ENCODE measurements at places on chromosomes 16 and 17. TPM values are rescaled to one million over a fixed set of nuclear protein-coding genes. Genes with fewer than 3 reads are reported as not detected.

GRCh38 chr17:4179071-4179470 is 36.1 kb downstream of the CYB5D2 start:
- DNase-seq = no peak

DNA sequence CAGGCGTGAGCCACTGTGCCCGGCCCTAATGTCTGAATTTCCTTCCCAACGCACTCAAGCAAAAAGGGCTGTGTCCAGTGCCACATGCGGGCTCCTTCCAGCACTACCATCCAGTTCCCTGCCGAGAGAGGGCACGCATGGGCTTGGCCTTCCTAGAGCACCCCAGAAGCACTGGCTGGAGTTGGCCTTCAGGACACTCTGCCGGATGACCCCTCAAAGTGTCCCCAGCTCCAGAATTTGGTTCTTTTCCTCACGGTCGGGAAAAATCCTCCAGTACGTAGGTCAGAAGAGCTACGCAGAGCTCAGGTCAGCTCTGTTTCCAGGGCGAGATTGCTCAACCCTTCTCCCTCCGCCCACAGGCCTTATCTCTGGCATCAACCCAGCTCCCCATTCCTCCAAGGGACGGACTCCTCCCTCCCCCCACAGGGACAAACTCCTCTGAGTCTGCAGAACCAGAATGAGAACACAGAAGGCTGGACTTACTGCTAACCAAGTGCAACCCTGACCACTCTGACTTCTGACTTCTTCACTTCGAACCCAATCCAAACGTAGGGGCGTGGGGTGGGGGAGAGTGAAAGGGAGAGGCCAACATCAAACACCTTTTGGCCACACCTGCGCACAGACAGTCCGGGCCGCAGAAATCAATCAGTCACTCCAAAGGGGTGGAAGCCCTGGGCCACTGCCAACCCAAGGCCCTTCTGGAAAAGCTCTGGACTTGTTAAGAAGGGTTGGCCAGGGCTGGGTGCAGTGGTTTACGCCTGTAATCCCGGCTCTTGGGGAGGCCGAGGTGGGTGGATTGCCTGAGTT is 3.6 kb downstream of the CDC42EP4 start:
- peak; percentile 93 for DNase-seq

DNA sequence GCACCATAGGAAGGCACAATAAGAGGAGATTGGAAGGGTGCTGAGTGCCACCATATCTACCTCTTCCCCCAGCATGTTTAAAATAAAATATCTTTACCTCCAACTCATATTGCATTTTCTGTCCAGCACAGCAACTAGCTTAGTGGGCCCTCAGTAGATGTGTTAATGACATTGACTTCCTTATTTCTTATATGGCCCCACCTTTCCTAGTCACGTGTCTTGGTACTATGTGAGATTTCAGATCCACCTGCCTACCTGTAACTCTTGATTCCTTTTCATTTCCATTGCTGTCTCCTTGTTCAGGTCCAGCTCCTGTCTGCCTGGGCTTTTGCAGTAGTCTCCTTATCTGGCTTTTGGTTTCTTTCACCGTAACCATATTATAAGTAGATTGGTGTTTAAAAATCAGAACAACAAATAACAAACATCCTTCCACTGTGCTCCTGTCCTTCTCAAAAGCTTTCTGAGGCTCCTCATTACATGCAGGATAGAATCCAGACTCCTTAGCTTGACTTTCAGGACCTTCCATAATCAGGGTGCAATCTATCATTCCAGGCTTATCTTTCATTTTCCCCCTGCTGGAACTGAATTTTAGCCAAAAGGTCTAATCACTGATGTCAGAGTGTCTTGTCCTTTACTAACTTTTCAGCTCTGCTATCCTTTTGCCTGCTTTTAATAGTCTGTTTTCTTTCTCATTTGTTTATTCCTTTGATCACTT is 71.3 kb downstream of the FTO start:
- DNase-seq = no peak

Gene CCL8
- not detected for total RNA-seq

- DNase-seq = no peak
These were observed 4.8 kb downstream of the CPPED1 start for GRCh38 chr16:12798846-12799245.

DNA sequence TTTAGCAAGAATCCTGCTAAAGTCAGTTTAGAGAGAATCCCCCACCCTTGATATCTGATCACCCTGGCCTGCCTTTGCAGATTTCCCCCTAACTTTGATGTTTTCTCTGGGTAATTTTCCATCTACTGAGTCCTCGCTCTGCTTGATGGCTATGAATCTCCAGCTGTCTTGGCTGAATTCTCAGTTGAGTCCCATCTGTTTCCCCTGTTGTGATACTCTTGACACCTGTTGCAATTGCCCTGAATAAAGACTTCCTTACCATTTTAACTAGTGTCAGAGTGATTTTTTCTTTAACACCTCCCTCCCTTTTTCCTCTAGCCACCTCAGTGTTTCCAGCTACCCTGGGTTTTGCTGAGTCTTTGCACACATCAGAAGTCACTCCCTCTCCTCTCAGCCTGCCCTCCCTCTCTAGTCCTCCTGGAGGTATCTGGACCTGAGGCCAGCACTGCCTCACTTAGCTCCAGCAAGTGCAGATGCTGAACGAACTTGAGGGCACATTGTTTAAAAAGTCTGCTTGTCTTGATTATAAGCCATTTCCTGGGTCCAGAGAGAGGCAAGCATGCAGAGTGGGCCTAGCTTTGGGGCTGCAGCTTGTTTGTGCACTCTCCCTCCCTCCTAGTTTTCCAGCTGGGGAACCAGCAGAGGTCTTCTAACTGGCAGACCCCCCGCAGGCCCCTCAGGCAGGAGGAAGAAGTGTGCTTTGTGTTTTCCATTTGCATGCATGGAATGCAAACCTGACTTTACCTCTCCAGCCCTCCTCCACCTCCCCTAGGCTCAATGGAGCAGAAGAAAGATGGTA is 33.2 kb downstream of the SPACA3 start:
- DNase-seq = no peak

GRCh38 chr17:73347351-73347750 is 35.5 kb upstream of the CDC42EP4 start:
- no peak for DNase-seq

DNA sequence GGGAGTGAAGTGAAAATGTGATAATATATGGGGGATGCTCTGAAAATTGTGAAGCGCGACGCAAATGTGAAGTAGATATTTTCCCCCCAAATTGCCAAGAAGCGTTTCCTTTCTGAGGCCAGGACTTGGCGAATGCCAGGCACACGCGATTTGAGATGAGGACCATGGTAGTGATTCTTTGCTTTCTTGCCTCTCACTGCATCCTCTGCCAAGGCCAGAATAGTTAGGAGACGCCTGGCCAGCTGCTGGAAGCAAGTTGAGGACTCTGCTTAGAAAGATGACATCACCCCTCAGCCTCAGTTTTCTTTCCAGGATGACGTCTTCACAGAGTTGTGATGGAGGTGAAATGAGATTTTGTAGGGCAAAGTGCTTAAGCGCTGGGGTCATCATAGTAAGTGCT is 25.9 kb downstream of the PIPOX start:
- no peak for DNase-seq

Gene C16orf54
- total RNA-seq = not detected

- no peak for DNase-seq
These were observed 3.5 kb upstream of the AGRP start for GRCh38 chr16:67486805-67487204.

Gene CCR7
- 0.36 TPM for total RNA-seq

DNA sequence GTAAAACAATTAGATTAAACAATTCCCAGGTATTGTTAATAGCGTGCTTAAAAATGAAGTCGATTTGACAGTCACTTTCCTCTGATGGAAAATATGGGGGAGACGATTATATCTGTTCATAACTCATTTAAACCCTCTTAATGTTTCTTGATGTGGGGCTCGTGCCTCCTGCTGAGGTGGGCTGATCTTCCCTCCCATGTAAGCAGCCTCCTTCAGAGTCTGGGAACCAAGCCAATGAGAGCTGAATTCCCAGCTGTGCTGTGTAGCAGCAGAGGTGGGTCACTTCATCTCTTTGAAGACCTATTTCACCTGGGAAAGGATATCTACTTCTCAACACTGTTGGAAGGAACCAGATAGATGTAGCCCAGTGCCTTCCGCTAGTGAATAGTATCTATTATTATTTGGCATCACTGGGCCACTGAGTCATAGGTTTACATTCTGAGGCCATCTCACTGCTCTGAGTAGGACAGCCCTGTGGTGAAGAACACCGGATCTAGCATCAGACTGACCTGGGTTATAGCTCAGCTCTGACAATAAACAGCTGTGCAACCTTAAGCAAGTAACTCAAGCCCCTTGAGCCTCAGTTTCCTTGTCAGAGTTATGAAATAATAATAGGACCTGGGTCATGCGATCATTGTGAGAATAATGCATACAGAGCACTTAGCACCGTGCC is 85.3 kb upstream of the C16orf82 start:
- peak; percentile 93 for DNase-seq

- no peak for DNase-seq
These were observed 26.3 kb downstream of the TSC2 start for GRCh38 chr16:2074071-2074470.

GRCh38 chr16:57736419-57737351 is 1.1 kb downstream of the KATNB1 start:
- DNase-seq = peak; percentile 87

DNA sequence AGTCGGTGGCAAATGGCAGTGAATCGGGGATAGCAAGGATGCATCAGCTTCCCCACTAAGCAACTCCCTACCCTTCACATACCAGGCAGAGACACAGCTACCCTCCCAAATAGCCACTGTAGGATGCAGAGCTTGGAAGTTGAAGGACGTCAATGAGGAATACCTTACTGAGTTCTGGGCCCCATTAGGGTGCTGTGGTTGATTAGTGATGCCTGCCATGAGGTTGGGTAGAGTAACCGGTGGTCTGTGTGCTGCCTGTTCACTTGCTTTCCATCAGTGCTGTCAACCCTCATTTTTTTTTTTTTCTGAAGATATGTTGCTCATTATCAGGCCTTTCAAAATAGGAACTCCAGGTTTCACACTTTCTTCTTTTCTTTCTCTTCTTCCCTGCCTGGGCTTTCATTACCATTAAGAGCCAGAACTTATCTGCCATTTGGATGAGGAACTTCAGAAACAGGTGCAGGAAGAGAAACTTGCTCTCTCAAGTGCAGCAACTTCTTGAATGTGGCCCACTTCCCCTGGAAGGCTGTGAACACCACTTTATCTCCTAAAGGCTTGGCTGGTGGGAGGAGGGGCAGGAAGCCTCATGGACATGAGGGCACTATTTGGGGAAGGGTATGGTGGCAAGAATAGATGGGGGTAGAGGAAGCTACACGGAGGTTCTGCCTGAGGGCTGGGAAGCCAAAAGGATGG is 183.5 kb downstream of the NTN1 start:
- no peak for DNase-seq

DNA sequence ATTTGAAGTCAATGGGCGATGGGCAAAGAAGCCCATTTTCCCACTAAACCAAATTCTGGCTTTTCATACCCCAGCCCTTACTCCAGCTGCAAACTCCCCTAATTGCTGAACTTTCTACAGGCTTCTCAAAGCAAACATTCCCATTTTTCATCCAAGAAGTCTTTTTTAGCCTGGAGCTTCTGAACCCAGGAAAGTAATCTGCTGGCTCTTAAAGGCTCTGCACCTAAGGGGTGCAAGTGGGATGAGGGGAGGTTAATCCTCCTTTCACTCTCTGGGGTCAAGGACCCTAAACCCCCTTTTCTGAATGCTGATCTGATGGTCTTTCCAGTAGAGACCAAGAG is 2.4 kb downstream of the HOXB7 start:
- DNase-seq = no peak

Gene ADORA2B
- 5.2 TPM for total RNA-seq
